ENCODE measurements at places on chromosomes 2 and 18.

DNA sequence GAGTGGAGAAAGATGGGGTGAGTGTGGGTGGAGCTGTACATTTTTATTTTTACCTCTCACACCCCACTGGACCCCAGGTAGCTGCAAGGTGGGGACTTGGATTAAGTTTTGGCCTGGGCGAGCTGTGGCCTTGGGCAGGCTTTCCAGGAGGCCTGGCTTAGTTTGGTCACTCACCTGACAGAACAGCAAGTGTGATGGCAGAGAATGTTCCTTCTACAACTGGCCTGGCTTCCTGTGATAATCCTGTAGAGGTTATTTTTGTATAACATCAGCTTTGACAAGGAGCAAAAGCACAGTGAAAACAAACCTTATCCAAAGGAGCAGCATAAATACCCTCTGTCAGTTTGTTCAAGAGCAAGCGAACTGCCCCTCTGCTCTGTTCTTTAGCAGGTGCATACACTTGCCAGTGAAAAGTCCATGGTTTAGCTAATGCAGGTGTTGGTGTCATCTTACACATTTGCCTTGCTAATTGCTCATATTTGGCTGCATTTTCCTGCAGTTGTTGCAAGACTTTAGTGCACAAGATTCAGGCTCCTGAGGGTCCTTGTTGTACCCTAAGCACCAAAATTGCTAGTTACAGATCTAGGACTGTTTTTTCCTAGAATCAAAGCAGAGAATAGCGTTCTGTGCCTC is 6.3 kb downstream of the THNSL2 start:
- DNase-seq, result no peak

GRCh38 chr2:69490486-69490885 is 53.3 kb upstream of the NFU1 start:
- DNase-seq, result peak; percentile 8

DNA sequence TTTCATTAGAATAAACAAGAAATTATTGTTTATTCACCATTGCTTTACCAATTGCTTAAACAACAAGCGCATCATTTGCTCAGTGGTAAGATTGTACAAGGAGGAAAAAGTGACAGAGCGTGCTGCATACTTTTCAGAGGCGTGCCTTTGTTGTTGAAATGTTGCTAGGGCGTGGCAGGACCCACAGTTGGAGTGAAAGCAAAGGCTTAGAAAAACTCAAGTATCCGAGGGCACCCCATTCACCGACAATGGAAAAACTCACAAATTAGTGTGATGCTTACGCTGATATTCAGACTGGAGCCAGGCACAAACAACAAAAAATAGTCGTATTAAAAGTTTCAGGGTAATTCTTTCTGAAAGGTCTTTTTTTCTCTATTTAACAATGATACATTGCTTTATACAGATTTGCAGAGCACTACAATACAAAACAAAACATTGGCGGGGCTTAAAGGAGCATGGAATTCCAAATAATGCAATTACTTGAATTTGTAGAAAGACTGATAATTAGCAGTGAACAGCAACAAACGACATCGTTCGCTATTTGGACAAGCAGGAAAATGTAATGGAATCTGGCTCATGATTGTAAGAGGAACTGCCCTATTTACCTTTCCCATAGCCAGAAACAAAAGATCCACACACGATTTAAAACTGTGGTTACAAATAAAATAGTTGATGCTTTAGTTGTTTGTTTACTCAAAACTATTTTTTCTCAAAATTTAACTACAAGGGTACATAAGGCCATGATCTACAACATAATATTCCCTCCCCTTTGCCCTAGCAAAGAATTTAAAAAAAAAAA is 37.8 kb upstream of the RTTN start:
- DNase-seq, result no peak

DNA sequence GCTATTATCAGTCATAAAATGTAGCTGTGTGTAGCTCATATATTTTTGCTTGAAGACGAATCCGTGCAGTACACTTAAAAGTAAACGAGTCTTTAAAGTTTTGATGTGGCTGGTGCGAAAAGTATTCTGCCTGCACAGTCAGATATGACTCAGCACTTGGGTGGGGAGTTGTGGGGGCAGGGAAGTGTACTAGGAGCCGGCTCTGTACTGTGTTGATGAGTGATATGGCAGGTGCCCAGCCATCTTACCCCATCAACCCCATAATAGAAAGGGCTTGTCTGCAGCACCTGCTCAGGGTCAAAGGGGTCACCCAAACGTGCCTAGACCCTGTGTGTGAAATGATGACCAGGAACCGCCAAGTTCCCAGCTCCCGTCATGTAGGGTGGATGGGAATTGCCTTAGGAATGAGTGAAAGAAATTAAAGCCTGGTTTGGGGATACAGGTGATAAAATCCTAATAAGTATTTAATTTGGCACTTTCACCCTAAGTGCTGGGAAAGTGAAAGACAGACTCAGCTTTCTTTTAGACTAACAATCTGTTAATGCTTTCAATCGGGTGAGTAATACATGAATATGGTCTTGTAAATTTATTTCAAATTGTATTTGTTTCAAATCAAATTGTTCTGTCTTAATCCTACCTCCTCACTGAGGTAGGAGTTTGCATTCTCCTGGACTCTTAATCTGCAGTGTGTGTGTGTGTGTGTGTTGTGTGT is 48.0 kb downstream of the BCL2L11 start:
- DNase-seq, result peak; percentile 37

GRCh38 chr18:26928670-26929313 is 63.3 kb upstream of the AQP4 start:
- no peak for DNase-seq

DNA sequence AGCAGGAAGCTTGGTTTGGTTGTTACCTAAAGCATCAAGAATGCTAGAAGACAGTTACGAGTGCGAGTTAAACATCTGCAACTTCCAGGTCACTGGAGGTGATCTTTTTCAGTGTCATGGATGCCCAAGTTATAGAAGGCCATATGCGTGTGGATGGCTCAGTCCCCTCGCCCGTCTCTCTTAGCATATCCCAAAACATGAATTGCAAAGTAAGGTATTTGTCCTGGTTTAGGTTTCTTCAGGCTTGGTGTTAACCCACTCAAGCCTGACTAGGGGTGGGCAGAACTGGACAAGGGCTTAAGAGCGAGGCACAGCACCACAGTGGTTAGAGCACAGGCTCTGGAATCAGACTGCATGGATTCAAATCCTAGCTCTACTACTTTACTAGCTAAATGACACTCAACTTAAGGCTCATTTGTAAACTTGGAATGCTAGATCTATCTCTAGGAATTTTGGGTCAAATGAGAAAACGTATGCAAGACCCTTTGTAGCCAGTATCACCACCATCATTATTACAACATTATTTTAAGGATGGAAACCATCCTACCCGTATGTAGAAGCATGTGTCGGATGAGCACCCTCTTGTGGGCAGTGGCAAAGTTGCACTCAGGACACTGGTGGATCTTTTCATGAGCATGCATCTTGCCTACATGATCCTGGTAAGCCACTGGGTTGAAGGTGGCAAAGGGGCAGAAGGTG is 11.2 kb downstream of the ZNF142 start:
- no peak for DNase-seq

DNA sequence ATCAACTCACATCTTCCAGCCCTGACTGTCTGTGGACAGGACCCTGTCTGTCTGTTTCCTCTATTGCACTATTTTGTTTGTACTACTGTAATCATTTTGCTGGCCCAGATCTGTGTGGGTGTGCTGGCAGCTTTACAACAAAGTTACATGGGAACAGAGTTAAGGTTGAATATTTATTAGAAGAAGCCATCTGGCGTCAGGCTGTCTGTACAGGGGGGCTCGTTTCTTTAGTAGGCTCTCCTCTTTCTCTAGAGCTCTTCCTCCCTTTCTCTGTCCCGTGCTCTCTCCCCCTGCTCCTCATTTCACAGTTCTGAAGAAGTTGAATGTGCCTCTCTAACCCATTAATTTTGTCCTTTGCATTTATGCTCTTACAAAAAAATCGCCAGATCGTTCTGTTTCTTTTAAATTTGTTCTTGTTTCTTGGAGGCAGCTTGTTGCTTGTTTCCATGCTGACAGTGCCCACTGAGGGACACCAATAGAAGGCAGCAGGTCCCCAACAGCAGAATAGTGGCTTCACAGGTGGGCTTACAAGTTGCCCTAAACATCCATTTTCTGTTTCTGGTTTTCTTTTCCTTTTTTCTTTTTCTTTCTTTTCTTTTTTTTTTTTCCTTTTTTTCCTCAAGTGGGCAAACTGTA is 315.2 kb upstream of the ZEB2 start:
- no peak for DNase-seq

GRCh38 chr2:211407076-211407475 is 850.7 kb downstream of the CPS1 start:
- no peak for DNase-seq

GRCh38 chr2:187989925-187990623 is 301.6 kb upstream of the GULP1 start:
- DNase-seq, result no peak

GRCh38 chr2:171706152-171706803 is 19.0 kb downstream of the DYNC1I2 start:
- no peak for DNase-seq

DNA sequence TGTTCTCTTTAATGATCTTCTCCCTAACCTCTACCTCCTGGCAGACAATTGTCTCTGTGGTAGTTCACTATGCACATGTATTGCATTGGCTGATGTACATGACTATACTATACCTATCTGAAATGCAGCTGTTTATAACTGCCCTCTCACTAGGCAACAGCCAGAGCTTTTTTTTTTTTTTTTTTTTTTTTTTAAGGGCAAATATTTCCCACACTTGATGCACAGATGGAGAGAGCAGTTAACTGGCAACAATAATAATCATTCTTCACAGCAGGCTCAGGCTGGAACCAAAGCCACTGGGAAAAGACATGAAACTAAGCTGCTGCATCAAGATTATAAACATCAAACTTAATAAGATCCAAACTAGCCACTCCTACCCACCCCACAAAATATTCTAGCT is 707.7 kb downstream of the LRP1B start:
- no peak for DNase-seq
